Right ventricle myocardium superior (tissue), 1 donor: ENCODE measurements at places on chromosomes 1 and 21. TPM values are rescaled to one million over a fixed set of nuclear protein-coding genes. Genes with fewer than 3 reads are reported as not detected.

- no peak for DNase-seq
These were observed 53.4 kb upstream of the ATP5PO start for GRCh38 chr21:33968995-33969348.

DNA sequence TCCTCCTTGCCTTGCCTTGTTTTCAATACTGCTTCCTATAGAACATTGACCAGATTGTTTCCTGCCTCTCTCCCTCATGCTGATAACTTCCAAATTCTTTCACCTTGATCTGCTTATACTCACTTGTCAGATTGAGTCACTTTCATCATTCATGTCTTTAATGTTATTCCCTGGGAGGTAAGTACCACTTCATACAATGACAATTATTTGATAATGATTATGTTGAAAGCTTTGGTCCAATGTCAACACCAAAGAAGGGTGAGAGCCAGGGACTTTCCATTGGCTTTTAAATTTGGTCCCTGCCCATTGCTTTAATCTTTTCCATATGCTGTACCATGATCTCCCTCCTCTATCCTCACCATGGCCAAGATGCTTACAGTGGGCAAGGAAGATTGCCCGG, 137.4 kb downstream of the SYT2 start:
- no peak for DNase-seq

Gene C1orf198
- 43.1 TPM for total RNA-seq

GRCh38 chr1:28950449-28950848, 36.1 kb downstream of the EPB41 start:
- DNase-seq = no peak

- no peak for DNase-seq
These were observed 2.7 kb downstream of the POU2F1 start for GRCh38 chr1:167223144-167224103.

- DNase-seq = no peak
These were observed 1760.3 kb downstream of the NCAM2 start for GRCh38 chr21:22758478-22758877.

- no peak for DNase-seq
These were observed 50.2 kb downstream of the KCNN3 start for GRCh38 chr1:154819628-154820590.

DNA sequence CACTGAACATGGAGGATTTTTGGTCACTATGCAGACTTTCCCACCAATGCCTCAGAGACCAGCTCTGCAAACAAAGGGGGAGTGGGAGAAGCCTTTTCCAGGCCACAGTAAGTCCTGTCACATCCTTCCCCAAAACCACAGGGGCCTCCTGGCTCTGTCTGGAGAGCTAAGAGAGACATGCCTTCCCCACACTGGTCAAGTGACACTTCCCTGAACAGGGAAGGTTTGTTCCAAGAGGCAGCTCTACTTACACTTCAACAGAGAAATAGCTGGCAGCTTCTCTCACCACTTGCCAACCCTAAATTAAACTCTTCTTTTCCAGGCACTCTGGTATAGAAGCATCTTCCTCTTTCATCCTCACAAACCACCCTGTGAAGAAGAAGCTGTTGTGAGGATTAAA, 39.7 kb downstream of the EDN2 start:
- no peak for DNase-seq

Gene CACHD1
- 4.2 TPM for total RNA-seq

Gene SLC66A1
- total RNA-seq = 5.8 TPM

GRCh38 chr1:111770916-111771315, 15.2 kb downstream of the DDX20 start:
- DNase-seq = no peak

Gene SLC6A17
- total RNA-seq = not detected

Gene VANGL2
- total RNA-seq = 1.9 TPM

Gene MAN1C1
- 17.5 TPM for total RNA-seq

GRCh38 chr1:160522622-160523345, at the start of gene SLAMF6:
Gene SLAMF6 (minus strand): TSS chr1:160523255. CDS start chr1:160523192, 63 bp downstream.
- DNase-seq = no peak

Gene GSTM5
- 2.6 TPM for total RNA-seq

Gene ADORA1
- total RNA-seq = 12.5 TPM

DNA sequence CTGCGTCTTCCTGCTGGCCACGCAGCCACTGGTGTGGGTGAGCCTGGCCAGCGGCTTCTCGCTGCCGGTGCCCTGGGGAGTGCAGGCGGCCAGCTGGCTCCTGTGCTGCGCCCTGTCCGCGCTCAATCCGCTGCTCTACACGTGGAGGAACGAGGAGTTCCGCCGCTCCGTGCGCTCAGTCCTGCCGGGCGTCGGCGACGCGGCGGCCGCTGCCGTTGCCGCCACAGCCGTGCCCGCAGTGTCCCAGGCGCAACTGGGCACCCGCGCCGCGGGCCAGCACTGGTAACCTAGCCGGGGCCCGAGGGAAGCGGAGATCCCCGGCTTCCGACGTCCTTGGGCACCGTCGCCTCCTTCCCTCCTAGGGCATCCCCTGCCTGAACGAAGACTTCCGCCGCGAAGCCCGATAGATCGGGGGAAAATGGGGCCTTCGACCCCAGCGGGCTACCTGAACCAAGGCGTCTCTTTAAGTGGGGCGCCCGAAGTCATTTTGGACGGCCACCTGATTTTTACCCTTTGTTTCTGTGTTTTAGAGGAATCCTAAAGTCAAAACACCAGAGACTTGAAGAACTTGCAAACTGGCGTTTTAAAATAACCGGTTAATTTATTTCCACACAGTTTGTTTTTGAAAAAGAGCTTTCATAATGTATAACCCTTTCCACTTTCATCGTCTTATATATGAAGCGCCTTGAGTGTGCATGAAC, 2.0 kb downstream of the GPR88 start:
- DNase-seq = peak; percentile 69

DNA sequence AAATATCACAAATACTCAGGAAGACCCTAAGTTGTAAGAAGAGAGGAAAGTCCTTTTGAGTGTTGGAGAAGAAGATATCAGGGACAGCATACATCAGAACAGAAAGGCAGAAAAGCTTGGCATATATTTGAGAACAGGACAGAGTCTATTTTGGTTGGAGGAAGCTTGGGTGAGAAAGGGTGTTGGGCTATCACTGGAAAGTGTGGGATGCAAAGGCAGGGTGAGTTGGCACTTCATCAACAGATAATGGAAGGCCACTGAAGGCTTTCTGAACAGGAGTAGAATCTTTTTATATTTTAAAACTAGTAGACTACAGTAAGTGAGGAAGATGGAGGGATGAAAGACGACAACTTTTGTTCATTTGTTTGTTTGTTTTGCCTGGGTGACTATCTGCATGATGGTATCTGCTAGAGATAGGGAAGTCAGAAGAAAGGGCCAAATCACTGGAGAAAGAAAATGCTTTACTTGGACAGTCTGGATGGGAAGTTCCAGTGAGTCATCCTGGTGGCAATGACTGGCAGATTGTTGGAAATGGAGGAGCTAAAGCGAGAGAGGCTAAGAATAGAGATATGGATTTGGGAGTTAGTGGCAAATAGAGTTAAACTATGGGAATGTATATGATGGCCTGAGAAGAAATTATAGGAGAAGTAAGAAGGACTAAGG, 33.7 kb upstream of the KCNA2 start:
- no peak for DNase-seq

DNA sequence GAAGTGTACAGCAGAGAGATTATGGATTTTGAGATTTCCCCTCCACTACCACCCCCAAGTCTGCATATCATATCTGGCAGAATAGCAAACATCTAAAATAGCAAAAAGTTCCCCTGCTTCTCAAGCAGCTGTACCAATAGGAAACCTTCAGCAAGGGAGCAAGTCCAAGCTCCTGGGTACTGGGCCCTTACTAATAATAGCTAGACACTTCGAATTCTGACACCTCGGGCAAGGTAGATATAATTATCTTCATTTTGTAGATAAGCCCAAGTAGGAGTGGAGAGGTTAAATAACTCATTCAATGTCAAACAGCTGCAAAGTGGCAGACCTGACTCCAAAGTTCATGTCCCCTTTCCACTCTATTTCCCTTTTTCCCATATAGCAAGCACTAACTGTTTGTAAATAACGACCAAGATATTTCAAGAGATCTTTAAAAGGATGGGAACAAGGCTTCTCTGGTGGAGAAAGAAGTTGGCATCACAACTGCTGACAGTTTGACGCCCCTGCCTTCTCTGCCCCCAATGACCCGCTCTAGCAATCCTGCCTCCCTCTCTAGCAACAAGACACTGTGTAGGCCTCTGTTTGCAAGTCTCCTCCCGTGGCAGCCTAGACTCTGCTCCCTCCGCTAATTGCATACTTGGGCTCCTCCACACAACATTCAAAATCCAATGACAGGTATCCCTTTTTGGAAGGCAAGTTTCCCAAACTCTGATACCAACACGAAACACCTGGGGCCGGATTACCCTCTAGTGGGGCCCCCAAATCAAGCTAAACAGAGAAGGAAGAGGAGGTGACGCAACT, 18.7 kb upstream of the ADAR start:
- DNase-seq = no peak
